Left colon (tissue), 2 donors: ENCODE measurements at places on chromosomes 5 and 9. TPM values are rescaled to one million over a fixed set of nuclear protein-coding genes. Genes with fewer than 3 reads are reported as not detected.

GRCh38 chr5:139839232-139839815, 43.7 kb downstream of the PSD2 start:
- no peak for DNase-seq

Gene STK32A
- 0.64 TPM for total RNA-seq

Gene TRIM7
- total RNA-seq = 14.2 TPM

DNA sequence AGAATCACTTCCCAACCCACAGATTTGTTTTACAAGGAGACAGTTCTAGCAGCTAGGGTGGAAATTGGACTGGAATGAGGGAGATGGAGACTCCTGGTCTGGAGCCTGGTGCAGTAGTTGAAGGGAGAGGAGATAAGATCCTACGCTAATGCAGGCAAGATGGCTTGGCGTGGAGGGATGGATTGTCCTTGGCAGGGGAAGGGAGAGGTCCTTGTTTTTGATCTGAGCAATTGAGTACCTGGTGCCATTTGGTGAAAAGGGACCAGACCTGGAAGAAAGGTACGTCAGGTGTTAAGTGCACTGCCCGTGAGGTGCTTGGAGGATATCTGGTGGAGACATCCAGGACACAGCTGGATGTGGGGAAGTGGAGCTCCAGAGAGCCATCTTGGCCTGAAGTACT, 35.7 kb downstream of the ANGPTL2 start:
- DNase-seq = no peak

- DNase-seq = no peak
Measured at GRCh38 chr9:28892538-28892937, 1319.3 kb upstream of the C9orf72 start.

Gene UBLCP1
- 16.7 TPM for total RNA-seq

GRCh38 chr9:107358986-107359385, 75.9 kb downstream of the RAD23B start:
- DNase-seq = no peak

DNA sequence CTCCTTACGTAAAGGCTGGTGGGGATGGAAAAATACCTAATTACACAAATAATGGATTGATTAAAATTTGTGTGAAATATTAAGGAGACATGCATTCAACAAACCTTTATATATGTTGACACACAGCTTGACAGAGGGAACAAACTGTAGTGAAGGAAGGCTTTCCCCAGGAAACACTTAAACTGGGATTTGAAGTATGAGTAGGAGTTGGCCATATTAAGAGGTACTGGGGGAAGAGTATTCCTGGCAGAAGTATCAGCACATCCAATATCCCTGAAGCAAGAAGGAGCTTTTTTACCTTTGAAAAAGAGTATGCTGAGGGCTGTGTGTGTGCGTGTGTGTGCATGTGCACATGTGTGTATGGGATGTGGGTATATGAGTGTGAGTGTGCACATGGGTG, 111.1 kb downstream of the PSD2 start:
- DNase-seq = no peak

DNA sequence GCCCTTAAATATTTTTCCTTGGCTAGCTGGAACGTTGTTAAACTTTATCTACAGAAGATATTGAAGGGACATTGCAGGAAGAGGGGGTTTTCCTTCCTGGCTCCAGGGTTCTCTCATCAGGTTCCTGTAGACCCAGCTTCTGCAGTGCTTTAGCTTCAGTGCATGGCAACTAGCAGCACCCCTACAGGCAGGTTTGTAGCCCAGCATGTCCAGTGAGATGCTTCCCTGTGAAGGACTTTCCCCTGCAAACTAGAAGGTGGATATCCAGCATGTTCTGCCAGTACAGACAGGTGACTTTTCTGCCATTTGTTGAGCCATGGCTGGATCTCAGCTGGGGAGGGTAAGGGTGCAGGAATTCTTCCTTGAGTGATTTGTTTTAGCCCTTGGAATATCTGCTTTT, 10.4 kb downstream of the CCL28 start:
- no peak for DNase-seq

DNA sequence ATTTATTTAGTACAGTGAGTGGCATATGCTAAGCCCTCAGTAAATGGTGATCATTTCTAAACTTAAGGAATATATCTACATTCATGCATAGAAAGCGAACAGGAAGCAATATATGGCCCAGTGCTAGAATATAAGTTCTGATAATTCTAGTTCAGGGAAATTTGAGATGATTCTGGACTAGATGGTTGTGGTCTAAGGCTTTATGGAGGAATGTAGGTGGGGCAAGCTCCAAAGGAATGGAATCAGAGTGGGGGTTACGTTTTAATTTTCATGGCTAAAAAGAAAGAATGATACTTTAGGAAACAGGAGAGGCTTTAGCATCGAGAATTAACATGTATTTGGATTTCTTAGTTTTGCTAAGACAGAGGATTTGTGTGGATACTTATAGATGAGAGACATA, 56.1 kb downstream of the MTREX start:
- DNase-seq = no peak

DNA sequence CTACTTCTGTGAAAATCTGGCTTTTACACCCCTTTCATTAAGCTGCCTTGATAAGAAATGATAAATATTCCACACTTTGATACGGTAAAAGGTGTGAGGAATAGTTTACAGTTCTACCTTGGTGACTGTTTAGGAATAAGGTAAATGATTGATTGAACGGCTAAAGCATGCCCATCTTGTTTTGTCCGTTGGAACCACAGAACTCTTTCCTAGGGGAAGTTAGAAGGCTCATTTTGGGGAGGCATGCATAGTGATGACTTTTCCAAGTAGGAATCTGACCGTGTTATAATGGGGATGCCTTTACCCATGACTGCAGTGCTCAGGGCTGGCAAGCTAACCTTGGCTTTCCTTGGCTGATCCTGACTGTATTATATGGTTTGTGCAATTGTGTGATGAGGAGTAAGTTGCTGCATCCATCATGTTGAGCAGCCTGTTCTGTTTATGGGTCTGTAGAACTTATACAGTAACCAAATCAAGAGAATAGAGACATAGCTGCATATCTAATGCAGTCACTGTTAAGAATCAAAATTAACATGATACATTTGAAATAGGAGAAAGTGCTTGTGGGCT, 24.5 kb downstream of the PCSK5 start:
- DNase-seq = no peak

Gene HNRNPAB
- 281 TPM for total RNA-seq

- DNase-seq = no peak
Measured at GRCh38 chr5:2914981-2915484, 163.6 kb upstream of the IRX2 start.

DNA sequence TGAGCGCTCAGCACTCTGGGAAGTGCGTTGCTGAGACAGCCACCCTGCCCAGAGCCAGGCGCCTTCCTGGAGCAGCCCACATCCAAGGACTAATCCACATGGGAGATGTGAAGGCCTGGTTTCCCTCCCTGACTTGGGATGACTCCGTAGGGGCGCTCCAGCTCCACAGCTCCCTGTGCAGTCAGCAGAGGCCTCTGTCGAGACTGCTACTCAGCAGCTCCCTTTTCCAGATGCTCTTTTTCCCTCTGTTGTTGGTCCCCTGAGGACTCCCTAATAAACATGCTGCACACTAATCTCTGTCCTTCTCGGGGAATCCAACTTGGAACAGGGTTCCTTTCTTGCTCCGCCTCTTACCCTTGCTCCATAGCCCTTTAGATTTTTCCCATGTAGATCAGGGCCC, 237.3 kb downstream of the ZSWIM6 start:
- no peak for DNase-seq

- DNase-seq = no peak
Measured at GRCh38 chr5:40841068-40841805, at the start of gene CARD6. Gene CARD6 (plus strand): TSS chr5:40841367. CDS start chr5:40841383, 16 bp downstream.

Gene OR1Q1
- not detected for total RNA-seq

- DNase-seq = no peak
Measured at GRCh38 chr9:110928599-110928998, 109.7 kb downstream of the LPAR1 start.

- no peak for DNase-seq
Measured at GRCh38 chr9:78026947-78027346, 4.7 kb downstream of the GNAQ start.

- DNase-seq = no peak
Measured at GRCh38 chr9:134158242-134158641, 6.1 kb downstream of the RNU6ATAC start.

- DNase-seq = no peak
Measured at GRCh38 chr9:125462861-125463291, 201.2 kb downstream of the GAPVD1 start.

Gene KCNV2
- not detected for total RNA-seq

Gene GDA
- total RNA-seq = 44.7 TPM

DNA sequence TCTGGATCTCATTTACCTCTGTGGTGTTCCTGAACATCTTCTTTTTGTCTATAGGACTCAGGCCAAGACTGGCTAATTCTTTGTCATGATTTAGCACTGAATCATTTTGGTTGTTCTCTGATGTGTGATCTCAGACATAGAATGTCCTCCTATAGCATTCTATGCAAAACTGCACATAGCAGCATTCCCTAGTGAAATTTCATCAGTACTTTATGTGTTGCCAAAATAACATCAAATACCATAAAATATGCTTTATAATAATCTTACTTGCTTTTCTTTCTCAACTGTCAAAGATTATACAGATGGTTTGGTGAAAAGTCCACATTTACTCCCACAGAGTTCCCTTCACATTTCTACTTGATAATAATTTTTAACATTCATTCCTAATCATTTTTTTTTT, 115.7 kb upstream of the MPDZ start:
- no peak for DNase-seq

GRCh38 chr5:97764700-97765099, 581.7 kb upstream of the RIOK2 start:
- no peak for DNase-seq

GRCh38 chr5:140992828-140993227, 26.6 kb downstream of the PCDHAC2 start:
- no peak for DNase-seq

- DNase-seq = no peak
Measured at GRCh38 chr9:112371060-112371459, 8.8 kb upstream of the HSDL2 start.

DNA sequence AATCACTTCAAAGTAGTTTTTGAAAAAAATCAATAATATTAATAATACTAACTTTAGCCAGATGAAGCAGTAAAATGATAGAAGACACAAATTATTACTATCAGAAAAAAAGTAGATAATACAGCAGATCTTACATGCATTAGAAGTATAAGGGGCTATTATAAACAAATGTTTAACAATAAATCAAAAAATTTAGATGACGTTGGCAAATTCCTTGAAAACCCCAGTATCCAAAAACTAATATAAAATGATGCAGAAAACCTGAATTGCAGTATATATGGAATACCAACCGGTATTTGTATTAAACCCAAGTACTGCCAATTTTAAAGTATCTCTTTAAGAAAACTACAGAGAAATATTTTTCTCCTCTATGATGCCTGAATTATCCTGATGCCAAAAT, 573.3 kb upstream of the CTNND2 start:
- no peak for DNase-seq

- DNase-seq = no peak
Measured at GRCh38 chr5:61837788-61838187, 468.2 kb upstream of the KIF2A start.

GRCh38 chr5:142427015-142427364, 102.2 kb upstream of the SPRY4 start:
- no peak for DNase-seq

GRCh38 chr5:9547122-9547947, 1.5 kb upstream of the SEMA5A start:
- peak; percentile 67 for DNase-seq

- no peak for DNase-seq
Measured at GRCh38 chr9:105103776-105104175, 140.7 kb upstream of the SLC44A1 start.

GRCh38 chr9:78351816-78352215, 54.9 kb downstream of the PSAT1 start:
- no peak for DNase-seq

DNA sequence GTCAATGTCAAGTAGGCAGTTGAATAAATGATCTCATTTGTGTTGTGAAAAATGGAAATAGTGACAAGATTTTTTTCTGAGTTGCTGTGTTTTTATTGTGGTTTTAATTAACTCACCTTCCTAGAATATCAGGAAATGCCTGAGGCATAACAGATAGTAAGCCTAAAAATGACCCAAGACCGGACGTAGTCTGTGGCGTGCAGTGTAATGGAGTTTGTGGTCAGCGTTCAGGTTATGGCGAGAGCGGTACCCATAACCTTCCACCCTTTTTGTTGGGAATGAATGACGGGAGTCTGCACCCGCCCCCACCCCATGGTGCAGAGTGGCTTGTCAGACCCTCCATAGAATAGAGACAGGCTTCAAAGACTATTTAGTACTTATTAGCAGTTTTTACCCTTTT, 119.3 kb downstream of the GALNT10 start:
- DNase-seq = no peak

DNA sequence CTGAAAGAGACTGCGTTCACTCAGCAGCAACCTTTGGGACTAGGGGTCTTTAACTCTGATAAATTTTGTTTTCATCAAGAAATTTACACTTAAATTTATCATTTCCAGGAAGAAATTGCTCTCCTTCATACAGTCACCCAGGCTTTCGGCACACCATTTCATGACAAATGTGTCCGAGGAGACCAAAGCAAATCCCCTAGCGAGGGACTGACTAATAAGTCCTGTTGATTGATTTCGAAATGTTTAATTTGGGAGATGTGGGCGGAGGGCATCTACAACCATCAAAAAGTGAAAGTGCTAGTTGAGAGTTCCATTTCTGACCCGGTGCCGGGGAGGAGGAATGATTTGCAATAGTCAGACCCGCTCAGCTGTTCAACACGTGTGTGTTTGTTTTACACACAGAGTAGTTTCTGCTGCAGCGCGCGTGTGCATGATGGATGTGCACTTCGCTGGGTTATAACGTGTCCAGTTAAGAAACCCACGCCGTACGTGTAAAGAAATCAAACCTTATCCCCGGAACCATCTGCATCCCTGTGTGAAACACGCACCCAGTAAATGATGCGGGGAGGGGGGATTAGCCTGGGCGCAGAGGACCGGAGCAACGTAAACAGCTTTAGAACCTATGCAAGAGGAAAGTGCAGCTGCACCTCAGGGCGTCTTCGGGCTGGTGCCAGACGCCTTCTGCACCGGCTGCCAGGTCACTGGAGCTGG, 845 bp upstream of the NR4A3 start:
- DNase-seq = peak; percentile 64

GRCh38 chr9:129379886-129380285, 201.8 kb upstream of the IER5L start:
- no peak for DNase-seq

Gene MARVELD2
- total RNA-seq = 56.6 TPM

Gene ZNF454
- 0.70 TPM for total RNA-seq

- DNase-seq = no peak
Measured at GRCh38 chr9:91078369-91078695, 276.7 kb downstream of the SYK start.

GRCh38 chr5:143466632-143467031, 63.1 kb upstream of the NR3C1 start:
- no peak for DNase-seq

Gene TMOD1
- 1.9 TPM for total RNA-seq

GRCh38 chr9:97831843-97832636, 21.0 kb upstream of the FOXE1 start:
- DNase-seq = no peak

GRCh38 chr5:7886849-7887475, 18.0 kb downstream of the MTRR start:
- no peak for DNase-seq
